ENCODE measurements at places on chromosomes 13 and 19.
A peak's percentile ranks its signal among the peaks of the same experiment; 100 is the strongest.

DNA sequence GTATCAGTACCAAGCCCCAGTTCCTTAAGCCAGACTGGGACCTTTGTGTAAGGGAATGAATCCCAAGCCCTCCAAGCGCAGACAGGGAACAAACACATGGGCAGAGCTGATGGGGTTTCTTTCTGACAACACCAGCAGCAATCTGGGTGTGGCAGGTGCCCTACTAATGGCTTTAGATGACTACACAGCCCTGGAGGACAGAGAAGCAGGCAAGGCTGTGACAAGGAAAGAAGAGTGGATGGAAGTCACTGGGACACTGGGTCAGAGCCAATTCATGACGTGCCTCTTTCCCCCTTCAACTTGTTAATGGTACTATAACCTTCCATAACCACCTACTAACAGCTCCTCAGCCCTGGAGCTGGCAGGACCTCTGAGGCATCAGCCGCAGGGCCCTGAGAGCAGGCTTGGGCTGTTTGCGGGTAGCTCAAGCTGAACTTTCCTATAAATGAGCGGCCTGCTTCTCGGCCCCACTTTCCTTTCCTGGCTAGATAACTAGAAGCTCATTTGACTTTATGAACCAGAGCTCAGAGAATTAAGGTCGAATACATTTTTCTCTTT, 38.9 kb downstream of the RASL11A start:
- DNase-seq = no peak

- no peak for DNase-seq
Measured at GRCh38 chr13:114106526-114106925, 25.9 kb downstream of the RASA3 start.

GRCh38 chr19:47001584-47001983, 18.1 kb upstream of the NPAS1 start:
- DNase-seq = no peak

GRCh38 chr13:40074338-40074737, 418.9 kb downstream of the COG6 start:
- DNase-seq = no peak

- peak; percentile 78 for DNase-seq
Measured at GRCh38 chr19:55809381-55810058, 22.3 kb downstream of the NLRP11 start.

- no peak for DNase-seq
Measured at GRCh38 chr13:56528040-56528790, 612.5 kb upstream of the PRR20A start.

DNA sequence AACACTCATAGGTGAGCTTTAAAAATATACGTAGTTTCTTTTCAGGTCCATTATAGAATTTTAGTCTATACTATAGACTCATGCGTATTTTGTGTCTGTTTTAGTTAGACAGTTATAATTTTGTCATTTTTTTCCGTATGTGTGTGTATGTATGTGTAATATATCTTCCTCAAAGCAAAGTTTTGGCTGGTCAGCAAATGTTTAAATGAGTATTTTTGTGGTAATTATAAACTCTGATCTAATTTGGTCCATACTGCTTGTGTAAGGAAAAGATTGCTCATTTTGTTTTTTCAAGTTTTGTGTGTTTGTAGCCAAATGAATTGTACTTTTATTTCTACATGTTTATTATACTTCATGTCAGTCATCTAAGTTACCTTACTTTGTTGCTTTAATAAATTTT, 20.5 kb downstream of the KCTD4 start:
- DNase-seq = no peak

DNA sequence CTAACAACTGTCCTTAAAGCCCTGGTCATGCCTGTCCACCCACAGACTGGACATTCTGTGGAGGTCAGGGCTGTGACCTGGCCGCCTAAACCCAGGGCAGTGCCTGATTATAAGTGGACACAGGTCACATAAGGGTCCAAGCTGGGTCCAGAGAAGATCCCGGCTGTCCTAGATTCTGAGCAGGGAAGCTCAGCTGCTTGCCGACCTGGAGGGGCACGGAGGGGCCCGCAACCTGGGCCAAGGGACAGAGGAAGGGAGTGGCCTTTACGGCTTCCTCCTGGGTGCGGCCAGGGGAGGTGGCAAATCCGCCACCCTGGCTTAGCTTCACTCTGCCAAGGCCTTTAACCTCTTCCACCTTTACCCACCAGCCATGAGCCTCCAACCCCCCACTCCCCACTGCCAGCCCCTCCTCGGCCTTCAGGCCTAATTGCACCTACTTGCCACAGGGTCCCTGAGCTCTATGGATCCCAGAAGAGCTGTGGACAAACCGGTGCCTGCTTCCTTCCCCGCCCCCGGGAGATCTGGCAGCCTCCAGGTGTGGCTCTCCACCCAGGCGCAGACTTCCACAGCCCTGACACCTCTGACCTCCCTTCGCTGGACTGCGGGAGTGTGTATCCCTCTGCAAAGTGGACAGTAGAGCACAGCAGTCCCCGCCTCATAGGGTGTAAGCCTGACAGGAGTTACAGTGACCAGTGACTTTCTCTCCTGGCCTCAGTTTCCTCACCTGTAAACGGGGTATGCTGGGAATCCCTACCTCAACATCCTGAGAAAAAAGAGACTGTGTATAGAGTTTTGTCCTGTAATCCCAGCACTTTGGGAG, 1.7 kb downstream of the CD320 start:
- DNase-seq = no peak

- DNase-seq = no peak
Measured at GRCh38 chr13:54852831-54853230, 1824.2 kb downstream of the OLFM4 start.

- DNase-seq = no peak
Measured at GRCh38 chr13:45055198-45055901, 65.0 kb upstream of the GTF2F2 start.

GRCh38 chr19:55152017-55152416, 3.0 kb upstream of the TNNT1 start:
- DNase-seq = no peak

- no peak for DNase-seq
Measured at GRCh38 chr19:13835791-13836723, 40.8 kb downstream of the ZSWIM4 start.

DNA sequence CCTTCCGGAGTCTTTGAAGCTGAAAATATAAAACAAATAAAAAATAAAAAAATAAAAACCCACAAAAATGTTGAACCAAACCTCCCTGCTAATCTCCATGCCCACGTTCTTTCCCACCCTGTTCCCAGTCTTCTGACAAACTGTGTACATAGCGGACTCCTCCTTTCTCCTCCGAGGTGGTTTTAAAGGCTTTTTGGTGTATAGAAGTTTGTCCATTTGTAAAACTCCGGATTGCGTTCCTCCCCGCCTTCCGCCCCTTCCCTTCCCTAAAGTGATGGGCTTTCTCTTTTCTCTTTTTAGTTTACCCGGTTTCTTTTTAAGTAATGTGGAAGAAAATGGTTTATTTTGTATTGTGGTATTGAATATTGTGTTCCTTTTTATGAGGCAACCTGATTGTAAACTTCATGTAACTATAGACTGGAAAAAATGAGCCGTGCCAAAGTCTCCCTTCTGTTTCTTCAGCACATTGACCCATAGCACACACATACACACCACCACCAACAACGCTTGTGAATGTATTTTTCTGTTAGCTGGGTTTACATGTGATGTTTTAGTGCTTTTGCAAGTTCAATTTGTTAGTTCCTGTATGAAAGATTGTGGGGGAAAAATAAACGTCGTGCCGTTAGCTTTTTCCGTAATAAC, 4.4 kb downstream of the ZIC2 start:
- no peak for DNase-seq

DNA sequence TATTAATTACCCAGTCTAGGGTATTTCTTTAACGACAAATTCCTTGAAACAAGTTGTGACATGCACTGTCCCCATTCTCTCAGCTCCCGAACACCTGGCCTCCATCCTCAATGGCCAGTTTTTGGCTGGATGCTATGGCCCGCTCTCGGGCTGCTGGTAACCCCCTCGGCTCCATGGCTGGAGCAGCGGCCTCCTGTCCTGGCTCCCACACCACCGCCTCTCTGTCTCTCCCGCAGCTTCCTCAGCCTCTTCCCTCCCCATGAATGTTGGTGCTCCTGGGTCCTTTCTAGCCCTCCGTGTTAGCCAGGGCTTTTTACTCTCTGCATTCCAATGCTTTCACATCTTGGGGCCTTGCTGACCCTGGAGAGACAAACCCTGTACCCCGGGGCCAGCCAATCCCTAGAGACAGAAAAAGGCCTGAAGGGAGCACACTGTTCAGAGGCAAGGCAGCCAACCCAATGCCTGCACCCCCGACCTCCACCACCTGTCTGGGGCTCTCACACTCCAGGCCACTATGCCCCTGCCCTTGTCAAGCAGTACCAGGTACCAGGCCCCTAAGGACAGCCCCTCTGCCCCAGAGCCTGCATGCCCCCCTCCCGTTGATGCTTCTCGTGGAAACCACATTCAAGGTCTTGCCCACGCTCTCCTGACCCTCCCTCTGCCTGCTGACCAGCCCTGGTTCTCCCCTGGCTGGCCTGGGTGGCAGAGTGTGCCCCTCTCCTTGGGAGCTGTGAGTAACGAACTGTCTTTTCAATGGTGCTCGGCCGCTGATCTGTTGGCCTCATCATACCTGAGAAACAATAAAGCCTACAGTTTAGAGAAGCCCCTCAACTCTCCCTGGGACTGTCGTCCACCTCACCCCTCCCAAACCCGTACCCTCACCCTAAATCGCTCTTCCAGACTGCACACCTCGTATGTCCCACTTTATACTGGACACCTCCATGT, 86.9 kb upstream of the GPR183 start:
- DNase-seq = no peak

DNA sequence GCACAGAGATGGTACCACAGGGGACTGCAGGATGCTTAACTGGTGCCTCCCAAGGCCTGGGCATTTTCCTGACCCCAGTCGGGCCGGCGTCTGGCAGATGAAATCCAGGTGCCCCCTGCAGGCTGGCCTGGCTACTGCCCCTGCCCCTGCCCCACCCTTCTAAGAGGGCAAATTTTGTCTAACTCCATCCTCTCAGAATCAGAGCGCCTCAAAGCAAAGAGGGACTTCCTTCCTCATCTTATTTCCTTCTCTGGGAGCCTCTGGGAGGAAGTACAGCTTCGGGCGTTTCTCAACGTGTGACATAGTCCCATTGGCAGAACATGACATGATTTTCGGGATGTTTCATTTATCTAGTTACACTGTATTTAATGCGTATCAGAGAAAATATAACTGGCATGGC, 2.7 kb downstream of the PRKACA start:
- no peak for DNase-seq

DNA sequence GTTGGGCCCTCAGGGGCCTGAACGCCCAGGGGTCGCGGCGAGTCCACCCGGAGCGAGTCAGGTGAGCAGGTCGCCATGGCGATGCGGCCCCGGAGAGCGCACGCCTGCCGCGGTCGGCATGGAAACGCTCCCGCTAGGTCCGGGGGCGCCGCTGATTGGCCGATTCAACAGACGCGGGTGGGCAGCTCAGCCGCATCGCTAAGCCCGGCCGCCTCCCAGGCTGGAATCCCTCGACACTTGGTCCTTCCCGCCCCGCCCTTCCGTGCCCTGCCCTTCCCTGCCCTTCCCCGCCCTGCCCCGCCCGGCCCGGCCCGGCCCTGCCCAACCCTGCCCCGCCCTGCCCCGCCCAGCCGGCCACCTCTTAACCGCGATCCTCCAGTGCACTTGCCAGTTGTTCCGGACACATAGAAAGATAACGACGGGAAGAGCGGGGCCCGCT, at the start of gene CCNA1:
TSS of gene CCNA1 (plus strand) at position 390 of the 439 bp plus-strand sequence. CDS start 562 bp downstream, outside the sequence.
- DNase-seq = no peak

DNA sequence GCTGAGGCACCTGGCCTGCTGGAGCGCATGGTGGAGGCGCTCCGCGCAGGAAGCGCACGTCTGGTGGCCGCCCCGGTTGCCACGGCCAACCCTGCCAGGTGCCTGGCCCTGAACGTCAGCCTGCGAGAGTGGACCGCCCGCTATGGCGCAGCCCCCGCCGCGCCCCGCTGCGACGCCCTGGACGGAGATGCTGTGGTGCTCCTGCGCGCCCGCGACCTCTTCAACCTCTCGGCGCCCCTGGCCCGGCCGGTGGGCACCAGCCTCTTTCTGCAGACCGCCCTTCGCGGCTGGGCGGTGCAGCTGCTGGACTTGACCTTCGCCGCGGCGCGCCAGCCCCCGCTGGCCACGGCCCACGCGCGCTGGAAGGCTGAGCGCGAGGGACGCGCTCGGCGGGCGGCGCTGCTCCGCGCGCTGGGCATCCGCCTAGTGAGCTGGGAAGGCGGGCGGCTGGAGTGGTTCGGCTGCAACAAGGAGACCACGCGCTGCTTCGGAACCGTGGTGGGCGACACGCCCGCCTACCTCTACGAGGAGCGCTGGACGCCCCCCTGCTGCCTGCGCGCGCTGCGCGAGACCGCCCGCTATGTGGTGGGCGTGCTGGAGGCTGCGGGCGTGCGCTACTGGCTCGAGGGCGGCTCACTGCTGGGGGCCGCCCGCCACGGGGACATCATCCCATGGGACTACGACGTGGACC, 9.7 kb upstream of the STRN4 start:
- DNase-seq = no peak
